ENCODE measurements at places on chromosomes 3 and 15.

- no peak for DNase-seq
Observed at GRCh38 chr15:76204916-76205460, 106.3 kb downstream of the ETFA start.

DNA sequence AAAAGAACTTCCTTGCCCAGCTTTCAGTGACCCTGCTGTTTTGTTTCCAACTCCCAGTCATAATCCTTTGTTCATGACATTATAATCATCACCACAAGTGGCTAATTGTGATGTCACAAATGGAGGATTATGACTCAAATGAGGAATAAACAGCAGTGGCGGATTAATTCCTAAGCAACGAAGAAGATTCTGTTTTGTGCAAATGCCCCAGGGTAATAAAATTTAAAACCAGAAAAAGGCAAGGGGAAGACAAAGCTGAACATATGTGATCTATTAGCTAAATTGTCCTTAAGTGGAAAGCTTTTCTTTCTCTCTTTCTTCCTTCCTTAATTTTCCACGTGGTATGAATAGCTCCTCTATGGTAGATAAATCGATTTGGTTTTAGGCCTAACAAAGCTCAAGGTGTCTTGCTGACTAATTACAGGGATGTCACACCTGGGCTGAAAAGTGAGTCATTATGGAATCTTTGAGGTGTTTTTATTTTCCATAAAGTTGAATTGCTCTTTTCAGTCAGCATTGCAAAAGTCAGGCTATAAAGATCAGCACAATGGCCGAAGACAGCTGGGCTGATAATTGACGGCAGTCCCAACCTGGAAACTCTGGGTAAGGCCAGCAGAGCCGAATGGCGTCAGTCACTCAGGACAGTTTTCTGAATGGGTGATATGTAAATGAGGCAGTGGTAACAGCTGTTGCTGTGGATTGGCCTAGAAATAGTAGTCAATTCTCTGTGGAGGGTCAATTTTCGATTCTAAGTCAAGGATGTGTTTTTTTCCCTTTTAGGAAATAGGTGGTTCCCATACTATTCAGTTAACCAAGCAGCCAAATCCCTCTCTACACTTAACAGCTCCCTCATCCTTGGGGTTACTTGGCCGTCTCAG is 121.5 kb downstream of the PTPRG start:
- DNase-seq = peak; percentile 55

DNA sequence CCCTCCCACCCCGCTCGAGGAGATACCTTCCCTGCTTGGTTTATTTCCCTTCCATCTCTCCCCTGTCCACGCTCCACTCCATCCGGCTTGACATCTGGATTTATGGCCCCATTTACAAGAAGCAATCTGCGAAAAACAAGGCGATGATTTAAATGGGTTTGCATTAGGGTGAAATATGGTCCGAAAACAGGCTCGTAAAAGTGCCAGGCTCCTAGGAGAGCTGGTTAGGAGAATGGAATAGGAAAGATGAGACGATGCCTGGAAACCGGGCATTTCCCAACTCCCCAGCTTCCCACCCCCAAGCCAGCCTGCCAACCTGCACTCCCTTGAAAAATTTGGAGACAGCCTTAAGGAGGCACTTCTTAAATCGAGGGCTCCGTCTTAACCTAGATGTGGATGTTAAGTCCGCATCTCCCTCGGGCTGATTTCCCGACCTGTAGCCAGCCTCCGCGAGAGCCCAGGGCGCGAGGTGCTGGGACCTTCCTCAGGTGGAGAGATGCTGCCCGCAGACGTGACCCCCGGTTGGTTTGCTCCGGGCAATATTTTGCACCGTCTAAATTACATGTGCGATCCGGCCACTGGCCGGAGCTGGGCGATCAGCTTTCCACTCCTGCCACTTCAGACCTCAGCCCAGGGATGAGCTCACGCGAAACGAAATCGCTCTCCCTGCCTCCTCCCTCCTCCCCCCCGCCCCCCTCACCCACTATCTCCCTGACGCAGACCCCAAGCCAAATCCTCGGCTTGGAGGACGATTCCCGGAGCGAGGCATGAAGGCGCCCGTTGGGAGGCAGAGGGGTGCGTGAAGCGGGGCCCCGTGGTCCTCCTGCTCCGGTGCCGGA is 1.3 kb downstream of the GRM7 start:
- DNase-seq = no peak

GRCh38 chr3:125675791-125676190 is 80.5 kb upstream of the OSBPL11 start:
- DNase-seq = no peak

DNA sequence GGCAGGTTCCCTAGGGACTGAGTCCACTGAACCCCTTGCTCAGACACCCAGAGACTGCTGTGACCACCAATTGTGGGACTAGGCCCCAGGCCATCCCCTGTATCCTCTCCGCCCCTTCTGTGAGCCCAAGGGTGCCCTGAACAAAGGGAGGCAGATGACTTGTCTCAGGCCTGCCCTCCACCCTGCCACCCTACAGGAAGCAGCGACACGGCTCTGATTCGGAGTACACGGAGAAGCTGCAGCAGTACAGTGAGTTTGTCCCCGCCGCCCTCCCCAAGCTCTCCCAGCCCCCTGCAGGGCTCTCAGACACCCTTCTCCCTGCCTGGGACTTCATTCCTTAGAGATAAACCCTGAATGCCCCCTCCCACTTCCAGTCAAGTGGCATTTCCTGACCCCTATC is 16.6 kb downstream of the EPHB3 start:
- DNase-seq = no peak

DNA sequence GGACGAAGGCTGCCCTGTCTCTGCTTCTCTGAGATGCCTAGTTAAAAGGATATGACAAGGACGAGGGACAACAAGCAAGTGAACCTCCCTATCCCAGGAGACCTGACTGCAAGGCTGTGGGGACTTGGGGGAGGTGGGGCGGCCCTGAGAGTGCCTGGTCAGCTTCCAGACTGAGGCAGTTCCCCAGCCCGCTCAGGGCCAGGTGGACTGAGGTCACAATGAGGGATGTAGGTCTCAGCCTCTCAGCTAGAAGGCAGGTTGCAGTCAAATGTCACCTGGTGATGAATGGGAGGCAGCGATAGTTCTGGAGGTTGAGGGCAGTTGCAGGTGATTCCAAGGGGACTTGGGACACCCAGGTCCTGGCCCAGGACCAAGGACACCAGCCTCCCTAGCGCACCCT is 30.6 kb downstream of the TKT start:
- DNase-seq = no peak

- DNase-seq = peak; percentile 75
Observed at GRCh38 chr15:39786447-39787056, 3.9 kb upstream of the FSIP1 start.

- DNase-seq = no peak
Observed at GRCh38 chr3:37680401-37680800, 181.3 kb upstream of the CTDSPL start.

DNA sequence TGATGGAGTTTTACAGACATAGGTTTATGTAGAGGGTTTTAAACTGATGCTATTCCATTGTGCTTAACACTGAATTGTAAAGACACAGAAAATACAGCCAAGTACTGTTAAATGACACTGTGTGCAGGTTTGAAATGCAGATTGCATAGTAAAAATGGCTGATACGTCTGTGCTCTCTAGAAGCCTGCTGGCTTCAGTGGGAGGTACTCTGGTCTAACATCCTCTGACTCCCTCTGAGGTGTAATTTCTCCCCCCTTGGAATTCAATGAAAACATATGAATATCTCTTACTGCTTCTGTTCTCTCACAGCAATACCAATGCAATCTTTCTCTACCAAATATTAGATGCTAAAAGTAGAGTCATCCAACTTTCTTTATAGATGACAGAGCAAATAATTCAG is 176.6 kb downstream of the SLC9A9 start:
- DNase-seq = no peak

GRCh38 chr15:53910236-53910849 is 67.9 kb upstream of the UNC13C start:
- DNase-seq = no peak

GRCh38 chr15:83848315-83849050 is 194.6 kb downstream of the ADAMTSL3 start:
- DNase-seq = peak; percentile 97

- DNase-seq = no peak
Observed at GRCh38 chr15:69926006-69926405, 171.7 kb downstream of the TLE3 start.

DNA sequence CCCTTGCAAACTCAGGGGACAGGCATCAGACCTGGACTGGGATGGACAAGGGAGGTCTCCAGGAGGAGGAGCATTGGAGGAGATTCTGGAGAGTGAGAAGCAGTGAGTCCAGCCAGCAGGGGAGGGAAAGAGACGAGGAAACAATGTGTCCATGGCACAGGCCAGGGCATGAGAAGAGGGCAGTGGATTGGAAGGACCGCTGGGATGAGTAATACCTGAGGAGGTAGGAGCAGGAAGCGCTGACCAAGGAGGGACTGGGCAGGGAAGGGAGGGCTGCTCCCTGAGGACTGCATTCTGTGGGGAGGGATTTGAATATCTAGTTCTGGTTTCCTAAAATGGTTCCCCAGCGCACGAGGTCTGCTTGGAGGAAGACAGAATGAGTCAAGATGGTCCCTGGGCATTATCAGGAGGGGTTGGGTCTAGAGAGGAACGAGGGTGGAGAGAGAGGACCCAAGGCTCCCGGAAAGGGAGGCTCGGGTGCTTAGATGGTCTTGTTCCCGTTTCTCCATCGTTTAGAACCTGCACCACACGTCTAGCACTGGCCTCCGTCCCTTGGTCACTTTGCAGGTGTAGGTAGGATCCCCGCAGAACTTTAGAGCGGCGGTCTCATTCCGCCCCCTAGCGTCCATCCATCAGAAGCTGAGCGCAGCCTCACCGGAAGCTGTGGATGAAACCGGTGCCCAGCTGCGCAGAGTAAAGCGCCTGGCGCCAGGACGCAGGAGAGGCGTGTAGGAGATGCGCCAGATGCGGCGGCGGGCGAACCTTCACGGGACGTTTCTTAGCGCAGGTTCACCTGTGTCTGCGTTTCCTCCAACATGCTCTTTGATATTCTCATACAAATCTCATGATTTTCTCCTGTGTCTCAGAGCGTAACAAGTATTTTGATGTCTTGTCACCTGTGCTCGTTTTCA is 190.7 kb upstream of the NDN start:
- DNase-seq = no peak

- DNase-seq = no peak
Observed at GRCh38 chr3:9201955-9202354, 47.5 kb downstream of the SRGAP3 start.

- DNase-seq = peak; percentile 50
Observed at GRCh38 chr15:57609805-57610529, 18.3 kb downstream of the MYZAP start.

DNA sequence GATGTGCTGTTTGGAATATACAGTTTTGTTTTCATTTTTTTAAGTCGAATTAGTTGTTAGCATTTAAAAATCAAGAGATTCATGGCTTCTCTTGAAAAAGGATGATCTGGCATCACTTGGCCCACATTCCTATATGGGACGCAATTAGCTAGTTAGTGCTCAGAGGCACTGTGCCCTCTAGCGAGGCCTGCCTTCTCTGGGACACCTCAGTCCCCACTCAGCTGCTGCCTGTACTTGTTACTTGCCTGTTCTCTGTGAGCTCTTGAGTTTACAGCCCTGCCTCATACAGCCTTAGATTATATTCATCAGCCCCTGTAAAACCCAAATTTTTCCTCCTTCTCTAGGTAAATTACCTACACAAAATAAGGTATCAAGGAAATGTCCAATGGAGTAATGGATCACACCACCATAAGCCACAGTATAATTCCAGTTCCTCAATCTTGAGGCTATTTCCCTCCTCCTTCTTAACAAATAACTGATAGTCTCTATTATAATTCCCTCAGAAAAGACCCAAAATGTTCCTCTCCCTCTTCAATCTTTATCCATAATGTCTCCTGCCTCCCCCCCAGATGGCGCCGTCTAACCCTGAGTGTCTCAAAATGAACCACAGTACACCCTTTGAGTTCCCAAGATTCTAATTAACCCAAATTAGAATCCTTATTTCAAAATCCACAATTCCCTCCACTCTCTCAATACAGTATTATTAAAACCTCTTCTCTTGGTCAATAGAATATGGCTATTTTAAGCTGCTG is 2.7 kb downstream of the ZMAT3 start:
- peak; percentile 40 for DNase-seq

- DNase-seq = peak; percentile 42
Observed at GRCh38 chr3:155948476-155948875, 78.0 kb downstream of the GMPS start.

DNA sequence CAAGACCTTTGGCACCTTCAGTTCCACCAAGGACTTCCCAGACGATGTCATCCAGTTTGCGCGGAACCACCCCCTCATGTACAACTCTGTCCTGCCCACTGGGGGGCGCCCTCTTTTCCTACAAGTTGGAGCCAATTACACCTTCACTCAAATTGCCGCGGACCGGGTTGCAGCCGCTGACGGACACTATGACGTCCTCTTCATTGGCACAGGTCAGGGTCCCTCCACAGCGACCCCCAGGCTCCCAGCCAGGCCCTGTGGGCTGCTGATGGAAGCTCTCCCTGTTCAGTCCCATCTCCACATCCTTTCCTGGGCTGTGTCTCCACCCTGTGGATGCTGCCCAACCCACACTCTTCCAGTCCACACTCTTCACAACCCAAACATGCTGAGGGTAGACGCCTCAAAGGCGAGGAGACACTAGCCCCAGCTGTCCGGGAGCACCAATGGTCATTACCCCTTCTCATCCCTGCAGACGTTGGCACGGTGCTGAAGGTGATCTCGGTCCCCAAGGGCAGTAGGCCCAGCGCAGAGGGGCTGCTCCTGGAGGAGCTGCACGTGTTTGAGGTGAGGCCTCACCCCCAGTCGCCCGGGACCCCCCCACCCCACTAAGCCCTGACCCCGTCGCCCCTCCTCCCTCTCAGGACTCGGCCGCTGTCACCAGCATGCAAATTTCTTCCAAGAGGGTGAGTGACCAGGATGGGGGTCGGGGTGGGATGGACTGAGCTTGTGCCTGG is 4.3 kb upstream of the LSMEM2 start:
- DNase-seq = peak; percentile 57

GRCh38 chr3:133970339-133970738 is 59.4 kb downstream of the SLCO2A1 start:
- DNase-seq = no peak

DNA sequence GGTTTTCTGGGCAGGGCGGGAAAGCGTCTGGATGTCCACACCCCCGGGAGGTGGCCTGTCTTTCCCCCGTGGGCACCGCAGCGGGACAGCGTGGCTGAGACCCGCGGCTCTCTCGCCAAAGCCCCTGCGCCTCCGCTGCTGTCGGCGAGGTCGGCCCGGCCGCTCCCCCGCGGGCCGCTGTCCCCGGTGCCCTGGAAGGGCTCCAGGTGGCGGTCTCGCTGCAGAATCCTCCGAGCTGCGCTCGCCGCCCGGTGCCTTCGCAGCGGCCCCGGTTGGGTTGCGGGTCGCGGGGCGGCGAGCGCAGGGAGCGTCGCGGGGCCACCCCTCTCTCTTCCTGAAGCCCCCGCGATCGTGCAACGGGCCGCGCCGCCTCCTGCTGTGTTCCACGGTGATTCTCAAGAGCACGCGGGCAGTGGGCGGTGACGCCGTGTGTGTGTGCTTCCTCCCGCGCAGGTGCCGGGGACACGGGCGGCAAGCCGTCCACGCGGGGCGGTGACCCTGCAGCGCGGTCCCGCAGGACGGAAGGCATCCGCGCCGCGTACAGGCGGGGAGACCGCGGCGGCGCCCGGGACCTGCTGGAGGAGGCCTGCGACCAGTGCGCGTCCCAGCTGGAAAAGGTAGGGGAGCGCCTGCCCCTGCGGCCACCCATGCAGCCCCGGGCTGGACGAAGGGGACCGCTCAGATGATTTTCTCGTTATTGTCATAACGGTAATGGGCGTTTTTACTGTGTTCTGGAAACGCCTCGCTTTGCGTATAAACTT is 54.4 kb downstream of the LRRK1 start:
- no peak for DNase-seq

Measured in IMR-90 (cell line).